ENCODE measurements at places on chromosomes 2 and 18.

- H3K36me3 ChIP-seq, result no peaks in the 10 kb centered on the region
- no peaks in the 10 kb centered on the region for H3K4me1 ChIP-seq
- H3K4me3 ChIP-seq, result no peak overlapping the region
Observed at GRCh38 chr18:6452194-6452593, 37.5 kb upstream of the L3MBTL4 start.

- no peaks in the 10 kb centered on the region for H3K4me1 ChIP-seq
- no peak overlapping the region for H3K27ac ChIP-seq
- H3K36me3 ChIP-seq, result no peaks in the 10 kb centered on the region
- DNase-seq, result no peak
- H3K4me3 ChIP-seq, result no peak overlapping the region
Observed at GRCh38 chr2:113981404-113982134, 91.7 kb downstream of the ACTR3 start.

- H3K36me3 ChIP-seq, result no peaks in the 10 kb centered on the region
- no peak for DNase-seq
- H3K4me1 ChIP-seq, result no peaks in the 10 kb centered on the region
- H3K27me3 ChIP-seq, result no peaks in the 10 kb centered on the region
- H3K27ac ChIP-seq, result no peak overlapping the region
Observed at GRCh38 chr18:42459873-42460272, 504.8 kb downstream of the PIK3C3 start.

DNA sequence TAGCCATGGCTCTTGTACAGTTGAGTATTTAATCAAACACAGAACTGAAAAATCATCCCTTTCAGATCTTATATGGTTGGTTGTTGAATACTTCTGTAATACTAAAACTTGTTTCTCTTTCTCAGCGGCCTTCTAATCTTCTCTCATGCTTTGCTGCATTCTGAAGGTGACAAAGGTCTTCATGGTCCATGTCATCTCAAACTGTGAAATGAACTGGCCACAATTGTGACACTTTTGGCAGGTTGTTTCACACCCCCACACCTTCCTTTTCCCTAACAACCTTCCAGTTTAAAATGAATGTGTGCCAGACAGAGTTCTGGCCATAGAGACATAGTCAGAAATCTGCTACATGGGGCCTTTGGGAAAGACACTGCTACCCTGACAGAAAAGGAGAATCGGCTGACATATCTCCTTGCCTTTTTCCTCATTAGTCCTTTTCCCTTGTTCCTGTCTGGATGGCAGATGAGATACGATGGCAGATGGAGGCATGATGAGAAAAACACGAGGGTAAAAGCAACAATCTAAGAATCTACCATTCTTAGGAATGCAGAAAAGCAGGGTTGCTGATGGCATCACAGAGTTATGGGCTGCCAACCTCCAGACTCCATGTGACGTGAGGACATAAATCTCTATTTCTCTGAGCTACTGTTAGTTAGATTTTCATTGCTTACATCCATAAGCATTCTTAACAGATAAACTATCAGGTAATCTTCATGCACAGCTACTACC, 106.5 kb downstream of the PIGN start:
- no peak for DNase-seq
- H3K27me3 ChIP-seq, result no peaks in the 10 kb centered on the region
- H3K27ac ChIP-seq, result no peak overlapping the region

DNA sequence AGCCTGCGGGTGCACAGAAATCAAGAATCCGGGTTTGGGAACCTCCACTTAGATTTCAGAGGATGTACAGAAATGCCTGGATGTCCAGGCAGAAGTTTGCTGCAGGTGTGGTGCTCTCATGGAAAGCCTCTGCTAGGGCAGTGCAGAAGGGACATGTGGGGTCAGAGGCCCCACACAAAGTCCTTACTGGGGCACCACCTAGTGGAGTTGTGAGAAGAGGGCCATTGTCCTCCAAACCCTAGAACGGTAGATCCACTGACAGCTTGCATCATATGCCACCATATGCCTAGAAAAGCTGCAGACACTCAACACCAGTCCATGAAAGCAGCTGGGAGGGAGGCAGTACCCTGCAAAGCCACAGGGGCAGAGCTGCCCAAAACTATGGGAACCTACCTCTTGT, 833.0 kb downstream of the TMEM182 start:
- no peak for DNase-seq
- no peak overlapping the region for H3K4me3 ChIP-seq
- no peaks in the 10 kb centered on the region for H3K4me1 ChIP-seq
- no peaks in the 10 kb centered on the region for H3K36me3 ChIP-seq

GRCh38 chr2:236464140-236464539, 105.5 kb upstream of the ACKR3 start:
- H3K36me3 ChIP-seq, result no peaks in the 10 kb centered on the region
- no peak overlapping the region for H3K27ac ChIP-seq
- DNase-seq, result no peak
- H3K4me1 ChIP-seq, result no peaks in the 10 kb centered on the region
- no peaks in the 10 kb centered on the region for H3K27me3 ChIP-seq
- H3K4me3 ChIP-seq, result no peak overlapping the region

- H3K4me3 ChIP-seq, result no peak overlapping the region
- H3K36me3 ChIP-seq, result no peaks in the 10 kb centered on the region
Observed at GRCh38 chr2:214578442-214578841, 167.6 kb downstream of the VWC2L start.

DNA sequence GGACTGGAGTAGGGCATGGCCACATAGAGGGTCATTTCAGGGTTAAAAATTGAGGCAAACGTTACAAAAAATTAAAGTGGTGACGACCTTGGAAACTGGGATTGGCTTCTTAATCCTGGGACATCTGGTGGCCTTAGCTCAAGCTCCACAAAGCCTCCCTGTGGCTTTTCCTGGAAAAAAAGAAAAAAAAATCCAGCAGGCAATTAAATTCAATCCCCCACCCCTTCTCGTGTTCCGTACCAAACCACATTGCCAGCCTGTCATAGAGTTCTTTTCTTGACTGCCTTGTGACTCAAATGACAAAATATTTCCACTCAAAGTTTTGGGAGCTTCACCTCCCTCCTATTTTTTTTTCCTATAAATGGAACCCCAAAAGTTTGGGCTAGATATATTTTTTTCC, 195.6 kb downstream of the HRH4 start:
- no peaks in the 10 kb centered on the region for H3K27me3 ChIP-seq
- DNase-seq, result no peak
- H3K4me3 ChIP-seq, result no peak overlapping the region
- peaks cover 19% of the 10 kb centered on the region for H3K4me1 ChIP-seq
- no peaks in the 10 kb centered on the region for H3K36me3 ChIP-seq

GRCh38 chr2:239770246-239770639, 254.9 kb downstream of the NDUFA10 start:
- no peak for DNase-seq
- peaks cover 33% of the 10 kb centered on the region for H3K27me3 ChIP-seq
- H3K27ac ChIP-seq, result no peak overlapping the region

- H3K4me3 ChIP-seq, result peak overlapping the region; percentile 21
- DNase-seq, result no peak
- peaks cover 22% of the 10 kb centered on the region for H3K4me1 ChIP-seq
- H3K36me3 ChIP-seq, result no peaks in the 10 kb centered on the region
- H3K27me3 ChIP-seq, result no peaks in the 10 kb centered on the region
Observed at GRCh38 chr18:10131460-10132395, 217.9 kb downstream of the VAPA start.

Data from heart right ventricle (tissue), 16 donors.